ENCODE measurements at places on chromosomes 13 and 19.

GRCh38 chr19:10133596-10133995 is 13.9 kb upstream of the EIF3G start:
- DNase-seq = no peak

GRCh38 chr13:20359335-20359734 is 127.2 kb upstream of the GJB6 start:
- no peak for DNase-seq

GRCh38 chr19:9836021-9836420 is 903 bp downstream of the PIN1 start:
- peak; percentile 39 for DNase-seq

DNA sequence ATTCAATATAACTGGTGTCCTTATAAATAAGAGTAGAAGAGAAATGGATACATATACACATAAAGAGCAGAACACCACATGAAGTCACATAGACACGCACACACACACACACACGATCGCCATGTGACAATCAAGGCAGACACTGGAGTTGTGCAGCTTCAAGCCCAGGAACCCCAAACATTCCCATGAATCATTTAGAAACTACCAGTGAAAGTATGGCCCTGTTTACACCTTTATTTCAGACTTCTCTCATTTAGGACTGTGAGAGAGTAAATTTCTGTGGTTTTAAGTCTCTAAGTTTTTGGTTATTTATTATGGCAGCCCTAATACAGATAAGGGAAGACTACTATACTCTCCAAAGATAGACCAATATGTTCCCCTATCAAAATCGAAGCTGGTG is 20.4 kb upstream of the TNFSF13B start:
- no peak for DNase-seq

DNA sequence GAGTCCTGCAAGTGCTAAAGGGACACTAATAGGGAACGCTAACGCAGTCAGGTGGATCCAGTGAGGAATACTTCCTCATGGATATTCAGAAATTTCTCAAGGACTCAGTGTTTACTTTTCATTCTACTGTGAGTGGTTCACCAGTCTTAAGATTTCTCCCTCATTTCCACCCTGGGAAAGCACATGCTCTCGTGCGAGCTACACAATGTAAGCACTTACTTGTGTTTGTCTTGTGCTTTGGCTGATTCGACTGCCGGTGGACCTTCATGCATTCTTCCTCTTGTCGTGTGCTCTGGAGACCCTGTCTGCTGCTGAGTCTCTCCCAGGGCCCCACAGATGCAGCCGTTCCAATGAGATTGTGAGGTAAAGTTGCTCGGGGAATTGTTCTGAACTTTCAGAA is 180.1 kb downstream of the NUFIP1 start:
- DNase-seq = no peak

DNA sequence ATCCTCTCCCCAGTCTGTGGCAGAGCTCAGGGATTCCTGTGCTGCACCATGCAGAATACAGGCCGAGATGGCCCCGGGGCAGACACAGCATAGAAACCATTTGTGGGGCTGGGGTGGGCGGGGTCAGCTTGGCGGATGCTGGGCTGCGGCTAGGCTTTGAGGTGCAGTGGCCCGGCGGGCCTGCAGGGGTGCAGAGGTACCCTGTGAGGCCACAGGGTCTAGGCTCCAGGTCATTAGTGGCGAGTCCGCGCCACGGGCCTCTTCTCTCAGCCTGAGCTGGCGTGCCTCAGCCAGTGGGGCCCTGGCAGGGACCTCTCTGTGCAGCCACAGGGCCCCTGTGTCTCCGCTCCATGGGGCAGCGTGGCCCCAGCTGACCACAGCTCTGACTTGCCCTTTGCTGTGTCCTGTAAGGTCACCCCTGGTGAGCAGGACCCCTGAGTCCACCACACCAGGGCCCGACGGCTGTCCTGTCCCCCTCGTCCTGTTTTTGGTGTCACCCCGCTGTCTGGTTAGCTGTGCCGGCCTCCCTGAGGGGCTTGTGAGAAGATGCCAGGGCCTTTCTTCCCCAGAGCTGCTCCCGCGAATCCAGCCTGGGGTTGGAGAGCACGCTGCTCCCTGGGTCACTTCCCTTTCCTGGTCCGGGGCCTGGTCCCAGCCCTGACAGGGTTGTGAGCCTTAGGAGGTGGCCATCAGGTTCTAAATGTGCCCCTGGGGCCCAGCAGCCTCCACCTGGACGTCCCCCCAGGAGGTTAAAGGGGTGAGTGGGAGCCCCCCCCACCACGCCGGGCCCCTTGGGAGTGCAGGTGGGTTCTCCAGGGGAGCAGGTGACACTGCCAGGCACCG is 12.1 kb downstream of the KDM4B start:
- DNase-seq = no peak

All from T47D (cell line).